ENCODE measurements at places on chromosomes 3 and 15.

- DNase-seq = no peak
These were observed 55.3 kb downstream of the ISL2 start for GRCh38 chr15:76391847-76392246.

DNA sequence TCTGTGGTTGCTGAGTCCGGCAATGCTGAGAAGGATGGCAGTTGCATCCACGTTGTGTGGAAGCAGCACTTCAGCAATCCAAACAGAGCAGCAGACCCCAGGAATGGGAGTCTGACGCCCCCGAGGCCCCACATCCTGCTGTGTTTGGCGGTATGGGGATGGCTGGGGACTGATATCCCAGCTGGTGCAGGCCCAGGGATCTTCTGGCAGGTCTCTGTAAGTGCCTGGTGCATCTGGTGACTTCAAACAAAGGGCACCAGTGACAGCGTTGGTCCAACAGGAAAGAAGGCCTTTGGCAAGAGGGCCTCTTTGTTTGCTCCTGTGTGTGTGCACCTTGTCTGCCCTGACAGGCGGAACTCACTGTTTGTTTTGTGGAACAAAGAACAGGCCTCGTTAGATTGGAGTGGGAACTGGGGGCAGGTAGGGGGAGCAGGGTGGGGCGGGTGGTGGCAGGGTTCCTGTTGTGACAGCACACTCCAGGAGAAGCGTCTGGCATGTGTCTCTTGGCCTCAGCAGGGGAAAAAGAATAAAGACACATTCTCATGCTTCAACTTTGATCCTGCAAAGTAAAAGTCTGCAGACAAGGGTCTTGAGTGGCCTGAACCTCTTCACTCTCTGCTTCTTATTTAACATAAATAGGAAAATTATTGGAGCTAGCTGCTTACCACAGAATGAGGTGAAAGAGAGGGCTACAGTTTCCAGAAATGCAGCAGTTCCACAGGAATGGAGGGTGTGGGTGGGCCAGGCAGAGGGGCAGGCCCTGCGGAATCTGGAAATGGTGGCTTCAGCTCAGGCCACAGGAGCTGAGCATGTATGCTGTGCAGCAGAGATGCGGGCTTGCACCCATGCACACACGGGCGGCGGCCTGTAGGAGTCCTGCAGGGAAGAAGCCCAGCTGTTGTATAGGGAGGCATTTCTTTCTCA, 94.5 kb upstream of the MYZAP start:
- no peak for DNase-seq

DNA sequence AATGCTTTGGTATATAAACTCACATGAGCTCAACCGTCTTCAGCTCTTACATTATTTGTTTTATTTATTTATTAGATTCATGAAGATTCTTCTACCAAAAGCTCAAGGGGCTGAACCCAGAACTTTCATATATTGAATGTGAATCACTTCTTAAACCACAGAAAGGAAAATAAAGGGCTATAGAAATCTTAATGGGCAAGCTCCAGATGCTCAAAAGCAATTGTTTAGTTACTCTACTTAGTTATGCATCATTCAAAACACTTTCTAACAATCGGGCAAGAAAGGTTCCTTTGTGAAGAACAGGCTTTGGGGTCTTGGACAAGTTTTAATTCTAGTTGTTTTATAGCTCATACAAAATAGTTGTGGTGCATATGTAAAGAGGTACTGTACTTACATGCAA, 380.2 kb downstream of the TIGIT start:
- DNase-seq = no peak

- DNase-seq = no peak
These were observed 97.9 kb downstream of the NAALADL2 start for GRCh38 chr3:174957081-174957480.

- DNase-seq = no peak
These were observed 35.5 kb downstream of the NOX5 start for GRCh38 chr15:69049976-69050375.

DNA sequence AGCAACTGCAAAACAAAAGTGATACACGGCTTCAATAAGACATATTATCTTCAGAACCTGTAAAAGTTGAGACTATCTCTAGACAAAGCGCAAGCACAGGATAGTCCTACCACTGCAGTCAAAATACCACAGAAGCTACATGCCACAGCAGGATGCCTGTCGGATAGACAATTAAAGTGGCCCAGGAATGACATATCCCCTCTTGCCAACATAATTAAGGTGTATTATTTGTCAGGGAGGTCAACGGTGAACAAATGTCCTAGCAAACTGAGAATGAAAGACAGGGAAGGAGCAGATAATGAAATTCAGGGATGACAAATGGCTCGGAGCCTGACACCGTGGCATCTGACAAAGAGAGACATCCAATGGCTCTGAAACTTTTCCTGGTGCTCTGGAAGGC, 185.7 kb downstream of the MECOM start:
- no peak for DNase-seq

All from HEK293T (cell line).